ENCODE measurements at places on chromosomes 4 and X.

GRCh38 chr4:25656031-25656430 lies 380 bp downstream of the SLC34A2 start:
- DNase-seq = no peak

- DNase-seq = no peak
Observed at GRCh38 chr4:127155116-127155515, 477.6 kb upstream of the INTU start.

DNA sequence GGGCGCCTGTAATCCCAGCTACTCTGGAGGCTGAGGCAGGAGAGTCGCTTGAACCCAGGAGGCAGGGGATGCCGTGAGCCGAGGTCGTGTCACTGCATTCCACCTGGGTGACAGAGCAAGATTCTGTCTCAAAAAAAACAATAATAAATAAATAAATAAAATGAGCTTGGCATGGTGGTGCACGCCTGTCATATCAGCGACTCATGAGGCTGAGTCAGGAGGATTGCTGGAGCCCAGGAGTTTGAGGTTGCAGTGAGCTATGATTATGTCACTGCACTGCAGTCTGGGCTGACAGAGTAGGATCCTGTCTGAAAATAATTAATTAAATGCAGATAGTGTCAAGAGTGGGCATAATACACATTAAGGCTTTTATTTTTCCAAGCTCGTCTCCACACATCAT lies 77.5 kb downstream of the DHRSX start:
- DNase-seq = no peak

- no peak for DNase-seq
Observed at GRCh38 chr4:137626942-137627738, 94.8 kb upstream of the PCDH18 start.

DNA sequence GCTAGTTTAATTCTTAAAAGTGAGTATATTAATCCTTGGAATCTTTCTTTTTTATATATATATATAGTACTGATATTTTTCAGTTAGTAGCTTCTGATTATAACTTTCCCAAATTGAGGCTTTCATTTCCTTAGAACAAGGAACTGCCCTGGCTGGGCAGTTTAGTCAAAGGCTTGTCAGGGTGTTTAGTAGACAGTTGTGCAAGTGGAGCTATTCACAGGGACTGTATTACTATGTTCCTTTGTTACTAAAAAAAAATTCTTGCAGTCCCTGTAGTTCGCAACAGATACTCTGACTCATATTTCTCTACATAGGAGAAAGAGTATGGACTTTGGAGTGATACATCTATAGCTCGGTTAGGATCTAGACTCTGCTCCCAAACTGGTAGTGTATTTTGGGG lies 20.8 kb downstream of the USO1 start:
- no peak for DNase-seq

GRCh38 chr4:6333301-6334202 lies 63.9 kb downstream of the WFS1 start:
- DNase-seq = no peak

GRCh38 chrX:114584375-114584943 lies 573 bp downstream of the HTR2C start:
- no peak for DNase-seq

GRCh38 chr4:156169011-156169410 lies 215.3 kb upstream of the CTSO start:
- DNase-seq = peak; percentile 20

DNA sequence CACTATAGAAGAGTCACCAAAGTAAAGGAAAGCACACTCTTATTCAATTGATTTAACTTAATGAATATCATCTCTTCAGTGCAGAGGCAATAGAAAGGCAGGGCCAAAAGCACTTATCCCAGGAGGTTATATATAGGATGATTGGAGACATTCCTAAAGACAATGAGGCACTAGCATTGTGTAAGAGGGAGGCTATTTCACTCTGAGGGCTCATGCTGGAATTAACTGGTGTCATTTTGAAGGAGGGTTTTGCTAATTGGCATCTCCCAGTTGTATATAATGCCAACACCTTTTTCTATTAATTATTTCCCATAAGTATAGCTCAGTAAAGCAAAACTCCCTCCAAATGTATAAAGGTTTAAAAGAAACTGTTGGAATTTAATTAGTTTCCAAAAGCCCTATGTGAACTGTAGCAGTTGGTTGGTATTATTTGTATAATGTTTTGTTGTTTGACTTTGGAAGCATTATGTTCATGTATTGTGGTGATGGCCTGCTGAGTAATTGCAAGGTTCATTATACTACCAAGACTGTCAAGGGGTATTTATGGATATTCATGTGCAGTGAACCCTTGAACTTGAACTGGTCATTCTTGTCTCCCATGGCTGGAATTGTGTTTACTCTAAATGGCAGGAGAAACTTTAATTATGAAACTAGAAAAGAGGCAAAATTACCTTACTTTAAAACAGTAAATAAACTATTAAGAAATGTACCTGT lies 270.3 kb downstream of the BMPR1B start:
- no peak for DNase-seq

- DNase-seq = no peak
Observed at GRCh38 chrX:134512566-134512965, 52.6 kb downstream of the HPRT1 start.

- DNase-seq = no peak
Observed at GRCh38 chr4:1090036-1090435, 23.3 kb downstream of the RNF212 start.

DNA sequence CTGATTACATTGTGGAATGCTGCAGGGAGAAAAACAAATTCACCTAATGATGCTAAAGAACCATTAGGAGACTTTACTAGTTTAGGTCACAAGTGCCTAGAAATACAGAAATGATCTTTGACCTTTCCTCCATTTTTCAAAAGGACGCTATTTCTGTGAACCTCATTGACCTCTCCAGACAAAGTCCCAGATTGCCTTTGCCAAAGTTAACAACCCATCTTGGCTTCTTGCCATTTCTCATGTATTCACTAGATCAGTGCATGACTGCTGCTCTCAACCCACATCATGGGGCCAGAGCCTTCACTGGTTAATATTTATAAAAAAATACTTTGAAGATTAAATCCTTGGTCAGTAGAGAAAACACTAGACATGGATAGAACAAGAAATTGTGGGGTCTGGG lies 19.9 kb upstream of the AR start:
- DNase-seq = no peak

DNA sequence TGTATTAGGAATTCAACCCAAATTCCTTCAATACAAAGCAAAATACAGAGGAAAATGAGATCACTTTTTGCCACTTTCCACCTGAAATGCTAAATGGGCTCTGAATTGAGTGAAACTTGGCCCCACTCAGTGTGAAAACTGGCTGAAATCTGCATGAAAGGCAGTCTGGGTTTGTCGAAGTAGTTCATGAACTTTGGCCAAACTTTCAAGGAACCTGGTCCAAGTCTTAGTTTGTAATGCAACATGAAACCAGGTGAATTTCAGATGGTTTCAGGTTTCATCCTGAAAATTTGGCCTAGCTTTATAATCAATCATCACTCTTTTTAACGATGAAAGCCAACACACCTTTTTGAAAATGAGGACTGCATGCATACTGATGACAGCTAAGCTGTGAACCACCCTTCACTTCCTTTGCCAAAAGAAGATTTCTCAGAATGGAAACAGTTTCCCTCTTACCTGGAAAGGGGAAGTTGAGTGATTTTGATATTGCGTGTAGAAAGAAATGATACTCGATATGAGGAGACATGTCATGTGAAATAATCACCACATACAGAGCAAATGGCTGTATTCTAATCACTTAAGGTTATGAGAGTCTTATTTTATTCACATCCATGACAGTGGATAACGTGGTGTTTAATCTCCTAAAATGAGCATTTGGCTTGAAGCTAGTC lies 209.9 kb upstream of the ETNPPL start:
- DNase-seq = no peak

GRCh38 chr4:10108818-10109783 lies 7.5 kb downstream of the WDR1 start:
- no peak for DNase-seq

- DNase-seq = no peak
Observed at GRCh38 chrX:47607091-47607490, 12.6 kb downstream of the SYN1 start.

DNA sequence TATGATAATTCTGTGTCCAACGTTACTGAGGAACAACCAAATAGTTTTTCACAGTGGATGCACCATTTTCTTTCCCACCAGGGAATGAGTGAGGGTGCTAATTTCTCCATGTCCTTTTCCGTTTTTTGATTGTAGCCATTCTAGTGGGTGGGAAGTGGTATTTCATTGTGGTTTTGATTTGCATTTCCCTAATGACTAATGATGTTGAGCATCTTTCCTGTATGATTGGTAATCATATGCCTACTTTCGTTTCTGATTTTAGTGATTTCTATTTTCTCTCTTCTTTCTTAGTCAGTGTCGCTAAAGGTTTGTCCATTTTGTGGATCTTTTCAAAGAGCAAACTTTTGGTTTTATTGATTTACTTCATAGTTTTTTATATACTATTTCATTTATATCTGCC lies 32.1 kb upstream of the TEX13D start:
- DNase-seq = no peak

- DNase-seq = no peak
Observed at GRCh38 chr4:167606551-167606950, 372.3 kb upstream of the SPOCK3 start.

- DNase-seq = no peak
Observed at GRCh38 chr4:36493251-36493650, 211.8 kb downstream of the DTHD1 start.

- DNase-seq = no peak
Observed at GRCh38 chr4:37964734-37965457, 4.7 kb downstream of the PTTG2 start.

DNA sequence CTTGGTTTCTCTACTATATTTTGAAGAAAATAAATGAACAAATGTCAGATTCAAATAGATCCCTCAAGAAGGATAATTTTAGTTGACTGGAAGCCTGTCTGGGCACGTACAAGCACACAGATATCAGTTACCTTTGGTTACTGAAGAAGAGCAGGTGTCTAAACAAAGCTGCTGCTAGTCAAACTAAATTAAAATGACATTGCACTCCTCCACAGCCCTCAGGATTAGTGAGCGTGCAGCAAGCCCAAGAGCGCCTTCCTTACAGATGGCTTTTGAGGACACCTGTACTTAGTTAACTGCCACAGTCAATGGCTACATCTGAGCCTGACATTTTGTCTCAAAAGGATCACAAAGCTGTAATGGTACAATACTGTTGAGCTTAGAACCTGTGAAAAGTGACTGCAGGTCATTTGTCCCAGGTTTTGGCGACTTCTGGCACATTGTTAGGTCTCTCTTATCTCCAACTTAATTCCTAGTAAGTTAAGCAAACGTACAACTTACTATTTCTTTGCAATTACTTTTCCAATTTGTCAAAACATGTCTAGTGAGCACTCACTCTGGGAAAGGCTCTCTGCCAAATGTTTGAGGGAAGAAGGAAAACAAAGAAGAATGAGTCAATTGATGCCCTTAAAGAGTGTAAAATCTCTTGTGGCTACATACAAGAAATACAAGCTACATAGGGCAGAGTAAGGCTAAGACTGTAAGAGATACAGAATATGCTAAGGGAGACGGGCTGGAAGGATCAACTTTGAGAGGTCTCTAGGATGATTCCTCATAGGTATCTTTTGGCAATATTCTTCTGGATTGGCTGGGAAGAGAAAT lies 25.6 kb upstream of the DAPP1 start:
- no peak for DNase-seq

GRCh38 chr4:1208970-1209704 lies 36.8 kb upstream of the SPON2 start:
- DNase-seq = no peak

GRCh38 chr4:1855333-1856070 lies 454 bp downstream of the LETM1 start:
- DNase-seq = no peak

DNA sequence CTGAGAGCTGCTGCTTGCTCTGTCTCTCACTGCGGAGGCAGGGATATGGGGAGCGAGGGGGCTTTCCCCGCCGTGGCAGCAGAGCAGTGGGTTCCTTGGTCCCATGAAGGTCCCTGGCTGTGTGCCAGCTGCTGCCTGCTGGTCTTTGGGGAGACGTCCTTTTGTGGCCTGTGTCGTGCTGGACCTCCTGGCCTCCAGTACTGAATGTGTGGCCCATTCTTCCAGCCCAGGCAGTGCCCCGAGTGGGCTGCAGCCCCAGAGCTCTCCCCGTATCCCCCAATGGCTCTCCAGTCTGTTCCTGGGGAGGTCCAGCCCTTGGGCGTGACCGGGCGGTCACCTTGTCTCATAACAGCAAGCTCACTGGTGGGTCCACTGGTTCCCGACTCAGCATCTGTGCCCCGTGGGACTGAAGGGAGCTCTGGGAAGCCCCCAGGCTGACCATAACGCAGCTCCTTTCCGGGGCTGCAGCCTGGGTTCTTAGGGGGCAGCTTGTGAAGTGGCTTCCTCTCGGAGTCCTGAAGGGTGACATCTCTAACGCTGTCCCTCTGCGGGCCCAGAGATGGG lies 115.6 kb downstream of the SMIM20 start:
- DNase-seq = no peak

GRCh38 chr4:181312066-181312465 lies 931.1 kb upstream of the TENM3 start:
- no peak for DNase-seq

- no peak for DNase-seq
Observed at GRCh38 chr4:3484057-3484973, 21.2 kb downstream of the DOK7 start.

DNA sequence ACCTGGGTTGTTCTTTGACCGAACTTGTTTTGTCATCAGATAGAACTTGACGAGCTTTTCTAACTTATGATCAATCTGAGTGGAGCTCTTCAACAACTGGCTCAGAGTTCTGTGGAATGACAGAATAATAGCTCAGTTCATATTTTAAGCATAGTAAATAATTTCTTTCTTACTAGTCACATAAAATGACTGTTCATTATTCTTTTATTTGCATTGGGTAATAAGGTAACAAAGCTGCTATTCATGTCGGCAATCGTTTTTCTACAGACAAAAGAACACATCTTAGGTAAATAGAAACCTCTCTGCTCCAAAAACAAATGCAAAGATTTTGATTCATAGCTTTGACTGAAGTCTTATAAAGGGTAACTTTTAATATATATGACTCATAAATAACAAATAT lies 57.3 kb upstream of the CXCL8 start:
- DNase-seq = no peak

- no peak for DNase-seq
Observed at GRCh38 chr4:125517831-125518230, 203.1 kb downstream of the FAT4 start.

DNA sequence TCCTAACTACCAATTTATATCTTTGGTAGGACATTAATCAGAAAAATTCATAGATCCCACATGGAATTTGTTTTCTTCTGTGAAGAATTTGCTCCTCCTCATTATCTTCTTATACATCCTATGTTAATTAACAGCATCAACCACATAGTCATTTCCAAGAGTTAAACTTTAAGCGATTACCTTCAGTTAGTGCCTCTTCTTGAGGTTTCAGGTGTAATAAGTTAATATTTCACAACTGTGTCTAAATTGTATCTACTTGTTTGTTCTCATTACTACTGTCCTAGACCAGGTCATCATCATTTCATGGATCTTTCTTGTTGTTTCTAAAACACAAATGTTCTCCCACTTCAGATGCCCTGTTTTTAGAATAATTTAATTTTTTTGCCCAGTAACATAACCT lies 457.9 kb downstream of the FAT4 start:
- no peak for DNase-seq

All from iPS DF 6.9 (cell line).